Stimulated activated CD4-positive, alpha-beta T cell treated with anti-CD3 and anti-CD28 coated beads, Interleukin-15, amount 100 ng/mL, for 1 hour (primary cell): ENCODE measurements at places on chromosomes 3 and 15.

DNA sequence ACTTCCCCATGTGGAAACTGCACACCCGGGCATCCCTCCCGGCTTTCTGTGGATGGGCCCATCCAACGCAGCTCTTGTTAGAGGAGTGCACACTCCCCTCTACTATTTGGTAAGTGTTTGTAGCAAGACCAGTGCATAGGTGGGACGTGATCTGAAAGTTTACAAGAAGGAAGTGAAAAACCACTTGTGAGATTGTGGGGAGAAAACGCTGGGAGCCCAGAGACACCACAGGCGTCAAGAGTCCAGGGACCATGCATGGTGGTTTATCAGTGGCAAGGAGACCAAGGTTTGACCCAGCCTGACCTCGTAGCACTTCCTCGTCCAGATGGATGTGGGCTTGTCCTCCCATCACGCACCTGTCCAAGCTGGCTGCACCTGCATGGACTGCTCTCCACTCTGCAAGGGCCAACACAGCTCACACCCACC lies 51.6 kb downstream of the ATP10A start:
- DNase-seq, result no peak

- DNase-seq, result no peak
Observed at GRCh38 chr15:34951993-34952392, 17.5 kb downstream of the AQR start.

DNA sequence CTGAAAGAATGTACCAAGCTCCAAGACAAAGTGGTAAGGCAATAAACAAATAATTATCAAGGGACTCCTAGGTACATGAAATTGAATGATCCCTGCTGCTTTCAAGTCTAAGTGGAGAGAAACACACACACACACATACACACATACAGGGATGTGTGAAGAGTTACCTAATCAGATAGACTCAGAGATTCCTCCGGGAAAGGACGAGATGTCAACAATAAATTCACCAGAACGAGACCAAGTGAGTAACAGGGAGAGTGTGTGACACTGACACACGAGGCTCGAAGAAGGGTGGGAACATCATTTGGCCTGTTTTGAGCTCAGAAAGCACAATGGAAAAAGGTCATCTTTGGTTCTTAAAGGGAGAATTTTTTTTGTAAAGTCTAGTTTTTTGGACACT lies 13.4 kb downstream of the LRIG1 start:
- DNase-seq, result no peak

GRCh38 chr3:152968388-152969024 lies 133.6 kb downstream of the P2RY1 start:
- no peak for DNase-seq

- DNase-seq, result no peak
Observed at GRCh38 chr15:25175033-25175788, 220.4 kb downstream of the SNRPN start.

DNA sequence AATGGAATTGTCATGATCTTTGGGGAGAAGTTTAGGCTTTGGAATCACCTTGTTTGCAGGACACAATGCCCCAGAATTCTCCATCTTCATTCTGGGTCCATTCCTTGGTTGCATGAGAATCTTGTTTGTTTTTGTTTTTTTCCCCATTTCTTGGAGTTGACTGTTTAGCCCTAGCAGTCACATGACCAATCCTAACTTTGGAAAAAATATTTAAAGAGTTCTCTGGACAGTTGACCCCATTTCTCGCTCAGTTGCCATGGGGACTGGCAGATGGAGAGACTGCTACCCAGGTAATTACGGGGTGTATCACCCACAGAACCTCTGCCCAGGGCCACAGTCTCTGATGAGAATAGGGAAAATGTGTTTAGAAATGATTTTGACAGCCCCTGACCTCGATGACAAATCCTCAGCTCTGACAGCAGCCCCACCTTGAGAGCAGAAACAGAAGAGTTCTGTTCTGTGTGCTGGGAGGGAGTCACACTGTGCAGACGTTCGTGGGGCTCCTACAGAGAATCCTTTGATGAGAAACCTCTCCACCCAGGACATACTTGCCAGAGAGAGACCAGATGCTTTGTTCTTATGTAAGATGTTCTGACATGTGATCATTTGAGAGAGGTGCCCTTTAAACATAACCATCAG lies 57.7 kb downstream of the IL16 start:
- DNase-seq, result no peak

DNA sequence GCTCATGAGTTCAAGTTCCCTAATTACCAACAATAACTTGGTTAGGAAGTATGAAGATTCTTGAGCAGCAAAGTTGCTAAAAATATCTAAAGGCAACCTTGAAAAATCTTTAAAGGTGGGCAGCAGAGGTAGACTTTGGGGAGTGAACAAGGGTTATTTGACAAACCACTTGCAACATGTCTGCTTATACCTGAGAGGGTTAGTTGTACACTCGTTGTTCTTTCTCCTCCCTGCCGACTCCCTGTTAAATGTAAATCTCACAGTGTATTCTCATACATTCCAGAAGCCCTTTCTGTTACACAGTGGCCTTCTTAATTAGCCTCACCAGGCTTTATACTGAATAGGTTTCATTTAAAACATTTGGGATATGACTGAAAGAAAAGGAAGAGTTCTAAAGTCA lies 121.7 kb downstream of the ARNT2 start:
- no peak for DNase-seq

DNA sequence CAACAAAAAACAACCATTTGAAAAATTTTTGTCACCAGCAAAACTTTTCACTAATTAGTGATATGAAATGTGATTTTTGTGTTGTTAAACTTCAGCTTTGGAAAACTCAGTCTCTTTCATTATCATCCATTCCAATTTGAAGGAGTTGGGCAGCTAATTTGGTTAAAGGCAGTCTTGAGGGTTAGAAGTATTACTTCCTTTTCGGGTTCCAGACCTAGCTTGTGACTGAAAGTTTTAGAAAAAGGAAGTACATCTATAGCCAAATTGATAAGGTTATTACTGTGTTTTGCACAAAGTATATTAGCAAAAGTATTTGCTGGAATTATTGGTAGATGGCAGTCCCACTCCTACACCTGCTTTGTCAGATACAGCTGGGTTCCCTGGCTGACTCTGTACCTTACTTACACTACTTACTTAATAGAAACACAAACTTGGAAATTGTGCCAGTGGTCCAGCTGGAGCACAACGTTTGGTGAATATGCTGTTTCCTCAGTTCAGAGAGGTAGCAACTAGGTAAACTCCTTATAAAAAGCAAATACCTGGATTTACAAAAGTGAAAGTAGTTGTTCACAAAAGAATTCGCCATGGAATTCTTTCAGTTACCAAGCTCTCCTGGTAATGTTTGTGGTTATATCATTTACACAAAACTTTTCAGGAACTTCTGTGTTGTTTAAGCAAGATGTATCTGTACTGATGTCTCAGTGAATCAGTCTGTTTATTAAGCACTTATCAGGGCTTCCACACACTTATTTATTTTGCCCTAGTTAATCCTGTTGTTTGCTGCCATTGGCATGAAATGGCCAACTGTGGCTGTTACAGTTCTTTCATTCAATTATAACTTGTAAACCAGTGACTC lies 31.6 kb downstream of the TIPARP start:
- no peak for DNase-seq

GRCh38 chr15:61327019-61327631 lies 98.0 kb upstream of the RORA start:
- no peak for DNase-seq
